SHP77 treated with DMSO at 0.1 percent for 48 hours (cell line): ENCODE measurements at places on chromosomes 13 and 19.

- DNase-seq = no peak
These were observed 6.9 kb downstream of the KCTD12 start for GRCh38 chr13:76879203-76879882.

GRCh38 chr19:33193865-33194362 is at the start of gene LRP3:
Gene LRP3, plus strand, starts transcription at chr19:33194330. Its CDS starts 456 bp downstream, at chr19:33194786.
- no peak for DNase-seq

DNA sequence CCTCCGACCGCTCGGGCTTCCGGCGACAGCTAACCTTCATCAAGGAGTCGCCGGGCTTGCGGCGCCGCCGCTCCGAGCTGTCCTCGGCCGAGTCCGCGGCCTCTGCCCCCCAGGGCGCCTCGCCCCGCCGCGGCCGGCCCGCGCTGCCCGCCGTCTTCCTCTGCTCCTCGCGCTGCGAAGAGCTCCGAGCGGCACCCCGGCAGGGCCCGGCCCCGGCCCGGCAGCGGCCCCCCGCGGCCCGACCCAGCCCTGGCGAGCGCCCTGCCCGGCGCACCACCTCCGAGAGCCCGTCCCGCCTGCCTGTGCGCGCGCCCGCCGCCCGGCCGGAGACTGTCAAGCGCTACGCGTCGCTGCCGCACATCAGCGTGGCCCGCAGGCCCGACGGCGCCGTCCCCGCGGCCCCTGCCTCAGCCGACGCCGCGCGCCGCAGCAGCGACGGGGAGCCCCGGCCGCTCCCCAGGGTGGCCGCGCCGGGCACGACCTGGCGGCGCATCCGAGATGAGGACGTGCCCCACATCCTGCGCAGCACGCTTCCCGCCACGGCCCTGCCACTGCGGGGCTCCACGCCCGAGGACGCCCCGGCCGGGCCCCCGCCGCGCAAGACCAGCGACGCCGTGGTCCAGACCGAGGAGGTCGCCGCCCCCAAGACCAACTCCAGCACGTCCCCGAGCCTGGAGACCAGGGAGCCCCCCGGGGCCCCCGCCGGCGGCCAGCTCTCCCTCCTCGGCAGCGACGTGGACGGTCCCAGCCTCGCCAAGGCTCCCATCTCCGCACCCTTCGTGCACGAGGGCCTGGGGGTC is 9.6 kb downstream of the C19orf25 start:
- no peak for DNase-seq

- no peak for DNase-seq
These were observed 53.1 kb downstream of the ATP7B start for GRCh38 chr13:51958217-51958547.

DNA sequence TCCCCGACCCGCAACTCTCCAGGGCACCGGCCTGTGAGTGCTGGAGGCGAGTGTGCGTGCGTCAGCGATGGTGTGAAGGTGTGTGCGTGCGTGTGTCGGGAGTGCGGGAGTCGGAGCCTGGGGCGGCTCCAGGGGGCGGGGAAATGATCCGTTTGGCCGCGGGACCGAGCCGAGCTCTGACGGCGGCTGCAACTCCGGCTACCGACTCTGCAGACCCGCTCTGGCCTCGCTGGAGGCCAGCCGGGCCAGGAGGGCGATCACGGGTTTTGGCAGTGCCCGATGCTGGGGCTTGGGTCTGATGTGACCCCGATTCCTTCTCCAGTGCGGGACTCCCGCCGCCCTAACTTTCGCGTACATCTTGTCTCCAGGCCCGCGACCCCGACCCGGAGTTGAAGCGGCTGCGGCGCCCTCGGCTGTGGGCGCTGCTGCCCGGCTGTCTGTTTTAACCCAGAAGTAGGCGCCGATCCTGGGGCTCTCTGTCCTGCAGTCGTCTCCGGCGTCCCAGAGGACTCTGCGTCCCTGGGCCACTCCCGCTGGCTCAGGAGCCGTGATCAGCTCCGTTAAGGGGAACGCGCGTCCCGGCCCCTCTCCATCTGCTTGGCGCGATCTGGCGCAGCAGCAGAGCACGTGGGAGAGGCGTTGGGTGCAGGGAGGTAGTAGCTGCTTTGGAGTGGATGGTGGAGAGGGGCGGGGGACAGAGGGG is 1.2 kb downstream of the CHST8 start:
- DNase-seq = no peak

GRCh38 chr19:28887920-28888618 is 324.9 kb downstream of the UQCRFS1 start:
- DNase-seq = no peak

GRCh38 chr19:5694956-5695648 is 5.0 kb downstream of the RPL36 start:
- no peak for DNase-seq

DNA sequence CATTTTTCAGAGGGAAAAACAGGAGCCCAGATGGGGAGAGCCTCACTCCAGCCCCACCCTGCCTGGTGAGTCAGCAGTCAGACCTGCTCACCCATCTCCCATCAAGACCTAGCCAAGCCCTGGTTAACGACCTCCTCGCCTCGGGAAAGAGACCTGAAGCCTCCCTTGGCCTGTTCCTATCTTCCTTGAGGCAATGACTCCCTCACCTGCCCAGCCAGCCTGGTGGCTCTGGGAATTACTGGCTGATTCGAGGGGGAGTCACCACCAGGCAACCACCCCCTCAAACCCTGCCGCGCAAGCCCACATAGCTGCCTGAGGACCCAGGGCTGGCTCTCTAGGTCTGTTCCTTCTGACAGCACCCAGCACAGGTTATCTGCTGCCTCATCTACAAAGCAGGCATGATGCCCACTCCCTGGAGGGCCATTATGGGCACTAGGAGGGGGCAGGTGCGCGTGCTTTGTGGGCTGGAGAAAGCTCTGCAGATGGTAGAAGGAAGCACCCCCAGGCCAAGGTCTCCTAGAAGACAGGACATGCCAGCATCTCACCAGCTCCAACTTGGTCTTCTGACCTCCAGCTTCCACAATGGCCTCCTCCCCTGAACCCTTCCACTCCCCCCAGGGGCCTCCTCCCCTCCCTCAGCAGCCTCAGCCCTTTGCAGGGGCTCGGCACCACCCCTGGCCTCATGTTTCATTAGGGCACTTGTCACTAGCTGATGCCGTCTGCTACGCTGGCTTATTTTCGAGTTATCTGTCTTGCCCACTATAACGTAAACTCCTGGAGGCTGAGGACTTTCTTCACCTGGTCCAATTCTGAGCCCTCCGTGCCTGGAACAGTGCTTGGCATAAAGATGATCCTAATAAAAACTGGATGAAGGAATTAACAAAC is 10.4 kb downstream of the DEDD2 start:
- no peak for DNase-seq

DNA sequence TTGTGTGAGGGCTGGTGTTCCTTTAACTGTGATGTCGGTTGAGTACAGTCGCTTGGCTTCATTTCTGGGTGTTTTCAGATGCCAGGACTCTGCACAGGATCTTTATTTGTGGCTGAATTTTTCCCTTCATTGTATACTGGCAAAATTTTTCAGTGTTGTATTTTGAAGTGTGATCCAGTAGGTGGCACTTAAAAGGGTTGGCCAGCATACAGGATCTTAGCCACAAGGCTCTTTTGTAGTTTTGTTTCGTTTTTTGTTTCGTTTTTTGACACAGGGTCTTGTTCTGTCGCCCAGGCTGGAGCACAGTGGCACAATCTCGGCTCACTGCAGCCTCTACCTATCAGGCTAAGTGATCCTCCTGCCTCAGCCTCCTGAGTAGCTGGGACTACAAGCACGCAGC is 8.7 kb downstream of the FCAR start:
- DNase-seq = no peak

DNA sequence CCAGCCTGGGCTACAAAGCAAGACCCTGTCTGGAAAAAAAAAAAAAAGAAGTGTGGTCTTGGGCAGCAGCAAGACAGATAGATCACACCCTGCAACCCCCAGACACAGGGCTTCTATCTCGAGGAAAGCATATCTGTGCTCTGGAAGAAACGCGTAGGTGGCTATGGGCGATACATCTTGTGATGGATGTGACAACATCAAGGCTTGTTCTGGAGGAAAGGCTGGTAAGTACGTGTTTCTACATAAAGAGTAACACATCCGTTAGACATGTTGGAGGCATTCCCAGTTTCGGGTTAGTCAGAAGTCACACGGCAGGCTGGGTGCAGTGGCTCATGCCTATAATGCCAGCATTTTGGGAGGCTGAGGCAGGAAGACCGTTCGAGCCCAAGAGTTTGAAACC is 6.6 kb upstream of the DHDH start:
- DNase-seq = no peak

DNA sequence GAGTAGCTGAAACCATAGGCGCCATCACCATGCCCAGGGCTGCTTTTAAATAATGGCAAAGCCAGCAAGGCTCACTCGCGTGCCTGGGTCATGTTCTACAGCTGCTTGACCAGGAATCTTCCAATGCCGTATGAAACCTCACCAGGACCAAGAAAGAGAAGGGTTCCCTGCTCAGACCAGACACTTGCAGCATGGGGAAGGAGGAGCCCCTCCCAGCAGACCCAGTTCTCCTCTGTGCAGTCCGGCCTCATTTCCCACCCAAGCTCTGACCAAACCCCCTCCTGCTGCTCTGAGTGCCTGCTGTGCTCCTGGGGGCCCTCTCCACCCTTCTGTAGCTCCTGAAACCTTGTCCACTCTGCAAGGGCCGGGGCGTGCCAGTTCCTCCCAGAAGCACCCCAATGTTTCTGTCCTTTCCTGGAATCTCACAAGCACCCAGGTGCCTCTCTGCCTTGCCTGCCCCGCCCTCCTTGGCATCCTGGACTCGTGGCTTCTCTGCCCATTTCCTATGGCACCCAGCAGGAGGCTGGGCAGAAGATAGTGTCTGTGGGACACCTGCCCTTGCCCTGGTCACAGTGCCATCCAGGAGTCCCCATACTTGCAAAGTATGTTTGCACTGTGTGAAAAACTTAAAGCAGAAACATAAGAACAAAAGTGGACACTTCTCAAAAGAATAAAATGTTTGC is 6.8 kb upstream of the SLC7A9 start:
- no peak for DNase-seq

DNA sequence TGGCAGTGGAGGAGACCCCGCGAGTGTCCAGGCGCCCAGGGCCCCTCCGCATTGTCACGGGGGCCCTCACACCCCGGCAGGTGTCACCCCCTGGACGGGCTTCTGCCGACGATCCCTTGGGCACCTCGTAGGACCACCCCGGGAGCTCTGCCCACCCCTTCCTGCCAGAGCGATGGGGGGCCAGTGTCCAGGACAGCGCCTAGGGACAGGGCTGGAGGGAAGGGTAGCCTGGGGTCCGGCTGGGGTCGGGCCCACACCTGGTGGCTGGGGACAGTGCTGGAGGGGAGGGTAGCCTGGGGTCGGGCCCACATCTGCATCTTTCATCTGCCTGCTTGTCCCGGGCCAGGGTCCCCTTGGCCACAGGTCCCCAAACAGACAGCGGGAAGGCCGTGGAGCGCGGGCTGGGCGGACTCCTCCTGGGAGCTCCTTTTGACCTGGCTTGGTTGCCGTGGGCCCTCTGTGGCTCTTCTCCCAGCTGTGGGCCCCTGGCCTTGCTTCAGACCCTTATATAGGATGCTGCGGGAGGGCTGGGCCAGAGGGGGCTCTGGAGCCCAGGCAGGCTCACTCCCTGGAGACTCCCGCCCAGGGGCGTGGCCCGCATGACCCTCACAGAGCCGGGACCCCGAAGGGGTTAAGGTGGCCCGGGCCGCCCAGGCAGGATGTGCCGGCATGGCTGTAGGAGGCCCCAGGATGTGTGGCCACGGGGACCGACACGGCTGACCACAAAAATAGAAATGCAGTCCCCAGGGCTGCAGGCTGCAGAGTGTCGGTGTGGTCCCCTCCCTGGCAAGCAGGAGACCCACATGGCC is 74.1 kb upstream of the MCF2L start:
- DNase-seq = no peak

- no peak for DNase-seq
These were observed 100.4 kb upstream of the GJB6 start for GRCh38 chr13:20332361-20333096.

DNA sequence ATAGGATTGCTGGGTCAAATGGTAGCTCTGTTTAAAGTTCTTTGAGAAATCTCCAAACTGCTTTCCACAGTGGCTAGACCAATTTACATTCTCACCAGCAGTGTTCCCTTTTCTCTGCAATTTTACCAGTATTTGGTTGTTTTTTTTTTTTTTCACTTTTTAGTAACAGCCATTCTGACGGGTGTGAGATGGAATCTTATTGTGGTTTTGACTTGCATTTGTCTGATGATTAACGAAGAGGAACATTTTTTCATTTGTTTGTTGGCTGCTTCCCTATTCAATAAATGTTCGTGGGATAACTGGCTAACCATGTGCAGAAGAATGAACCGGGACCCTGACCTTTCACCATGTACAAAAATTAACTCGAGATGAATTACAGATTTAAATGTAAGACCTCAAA is 31.2 kb downstream of the CYP4F2 start:
- no peak for DNase-seq

GRCh38 chr13:106680796-106681472 is 113.0 kb upstream of the ARGLU1 start:
- DNase-seq = no peak

- no peak for DNase-seq
These were observed 926.8 kb upstream of the MIR17HG start for GRCh38 chr13:90420683-90421082.

DNA sequence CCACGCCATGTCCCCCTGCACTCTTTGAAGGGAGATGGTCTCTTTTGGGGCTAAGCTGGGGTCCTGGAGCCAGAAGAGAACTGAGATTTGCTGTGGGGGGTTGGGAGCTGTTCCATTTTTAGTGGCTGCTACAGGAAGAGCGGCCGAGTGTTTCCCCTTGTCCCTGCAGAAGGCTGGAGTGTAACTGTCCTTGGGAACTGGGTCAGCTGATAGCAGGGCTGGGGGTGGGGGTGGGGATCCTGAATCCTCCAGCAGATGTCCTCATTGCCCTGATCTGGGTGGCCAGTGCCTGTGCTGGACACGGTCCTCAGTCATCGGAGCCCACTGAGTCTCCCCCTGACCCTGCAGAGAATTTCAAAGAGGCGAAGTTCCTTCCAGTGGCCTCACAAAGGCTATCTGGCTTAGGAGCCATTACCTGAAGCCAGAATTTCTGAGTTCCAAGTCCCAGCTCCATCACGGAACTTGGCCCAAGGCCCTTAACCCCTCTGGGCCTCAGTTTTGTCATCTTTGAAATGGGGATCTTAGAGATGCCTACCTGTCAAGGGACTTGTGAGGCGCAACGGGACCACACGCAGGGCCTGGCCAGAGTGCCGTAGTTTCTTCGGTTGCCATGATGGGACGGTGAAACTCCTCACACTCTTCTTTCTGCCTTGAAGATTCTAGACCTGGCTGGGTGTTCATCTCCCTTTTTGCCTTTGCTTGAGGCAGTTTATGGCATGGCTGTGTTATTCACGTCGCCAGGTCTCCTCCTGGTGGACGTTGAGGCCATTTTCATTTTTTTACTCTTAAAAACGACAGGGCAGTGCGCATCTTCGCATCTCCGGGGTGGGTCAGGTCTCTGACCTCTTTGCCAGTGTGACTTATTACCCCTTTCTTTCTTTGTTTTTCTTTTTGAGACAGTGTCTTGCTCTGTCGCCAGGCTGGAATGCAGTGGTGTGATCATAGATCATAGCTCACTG is 51.9 kb downstream of the DNM2 start:
- no peak for DNase-seq

GRCh38 chr13:109627649-109628048 is 158.7 kb downstream of the IRS2 start:
- no peak for DNase-seq

DNA sequence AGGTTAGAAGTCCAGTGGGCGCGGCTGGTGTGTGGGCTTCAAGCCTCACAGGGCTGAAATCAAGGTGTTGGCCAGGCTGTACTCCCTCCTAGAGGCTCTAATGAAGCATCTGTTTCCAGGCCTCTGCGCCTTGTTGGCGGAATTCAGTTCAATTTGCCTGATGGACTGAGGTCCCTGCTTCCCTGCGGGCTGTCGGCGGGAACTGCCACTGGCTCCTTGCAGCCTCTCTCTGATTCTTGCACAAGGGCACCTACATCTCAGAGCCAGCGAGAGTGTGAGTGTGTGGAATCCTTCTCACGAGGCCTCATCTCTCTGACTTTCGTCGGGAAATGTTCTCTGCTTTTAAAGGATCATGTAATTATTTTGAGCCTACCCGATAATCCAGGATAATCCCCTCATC is 128.6 kb downstream of the DLEU7 start:
- no peak for DNase-seq
